ENCODE measurements at places on chromosomes 1 and 21.

GRCh38 chr1:176894450-176894849, 270.1 kb downstream of the ASTN1 start:
- DNase-seq = no peak

DNA sequence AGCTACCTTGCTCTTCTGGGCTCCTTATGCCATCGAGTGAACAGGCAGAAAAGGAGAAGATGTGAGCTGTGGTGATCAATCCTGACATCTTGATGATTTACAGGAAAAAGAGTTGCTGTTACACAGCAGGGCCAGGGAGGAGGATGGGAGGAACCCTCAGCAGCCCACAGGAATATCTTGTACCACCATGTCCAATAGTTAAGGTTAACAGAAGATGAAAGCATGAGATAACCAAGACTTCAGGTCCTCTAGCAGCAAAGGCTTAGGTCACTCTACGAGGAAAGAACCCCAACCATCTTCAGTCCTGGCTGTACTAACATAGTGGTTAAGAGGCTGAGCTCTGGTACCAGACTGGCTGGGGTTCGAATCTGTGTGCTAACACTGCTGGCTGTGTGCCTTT, 12.1 kb upstream of the SELENBP1 start:
- no peak for DNase-seq

DNA sequence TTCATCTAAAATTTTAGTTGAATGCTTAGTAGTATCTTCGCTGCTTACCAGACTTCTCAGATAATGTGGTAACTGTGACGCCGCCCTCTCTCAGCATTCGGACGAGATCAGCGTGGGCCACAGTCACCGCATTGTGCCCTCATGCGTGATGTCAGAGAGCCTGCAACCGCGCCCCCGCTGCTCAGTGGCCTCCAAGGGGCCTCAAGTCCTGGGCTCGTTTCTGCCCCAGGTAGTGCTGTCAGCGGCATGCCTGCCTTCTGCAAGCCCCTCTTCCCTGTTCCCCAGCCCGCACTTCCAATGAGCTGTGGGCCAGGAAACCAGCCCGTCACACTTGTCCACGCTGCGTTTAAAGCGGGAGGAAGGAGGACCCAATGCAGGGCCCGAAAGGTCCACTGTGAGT, 61.6 kb upstream of the TRAPPC10 start:
- DNase-seq = no peak

- DNase-seq = no peak
Measured at GRCh38 chr1:152513081-152513480, 1.2 kb upstream of the CRCT1 start.

DNA sequence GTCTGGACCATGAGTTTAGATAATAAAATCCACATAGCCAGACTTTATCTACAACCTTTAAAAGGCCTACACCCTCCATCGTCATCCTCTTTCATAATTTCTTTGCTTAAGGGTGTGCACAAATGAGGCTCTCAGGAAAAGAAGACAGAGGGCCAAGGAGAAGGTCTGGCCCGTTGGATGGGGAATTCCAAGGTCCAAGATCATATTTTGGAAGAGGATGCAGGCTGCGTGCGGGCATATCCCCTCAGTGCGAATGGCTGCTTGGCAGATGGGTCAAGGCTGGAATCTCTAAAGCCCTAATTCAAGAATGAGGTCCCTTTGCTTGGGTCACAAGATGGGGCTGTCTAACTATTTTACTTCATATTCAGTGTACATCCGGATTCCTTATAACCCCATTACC, 782.2 kb upstream of the NCAM2 start:
- DNase-seq = no peak

- DNase-seq = no peak
Measured at GRCh38 chr1:33502726-33503125, 30.3 kb downstream of the ZSCAN20 start.

- DNase-seq = no peak
Measured at GRCh38 chr1:85818371-85818770, 110.1 kb upstream of the ZNHIT6 start.

GRCh38 chr1:83990734-83991133, 8.2 kb downstream of the TTLL7 start:
- DNase-seq = no peak

DNA sequence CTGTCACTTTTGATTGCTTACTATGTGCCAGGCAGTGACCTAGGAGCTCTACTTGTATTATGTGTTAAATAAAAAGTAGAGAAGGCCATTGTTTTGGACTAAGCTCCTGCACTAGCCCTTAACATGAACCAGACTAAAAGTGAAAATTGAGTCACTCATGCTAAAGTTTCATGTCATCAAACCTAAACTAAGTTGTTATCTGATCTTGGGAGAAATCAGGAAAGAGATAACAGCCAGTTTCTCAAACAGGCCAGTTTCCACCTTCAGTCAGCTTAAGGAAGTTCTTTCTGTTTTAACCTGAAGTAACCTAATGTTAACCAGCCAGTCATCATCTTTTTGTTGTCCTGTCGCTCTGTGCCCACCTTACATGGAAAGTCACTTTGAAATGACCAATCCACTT, 102.1 kb upstream of the MARK1 start:
- DNase-seq = no peak

DNA sequence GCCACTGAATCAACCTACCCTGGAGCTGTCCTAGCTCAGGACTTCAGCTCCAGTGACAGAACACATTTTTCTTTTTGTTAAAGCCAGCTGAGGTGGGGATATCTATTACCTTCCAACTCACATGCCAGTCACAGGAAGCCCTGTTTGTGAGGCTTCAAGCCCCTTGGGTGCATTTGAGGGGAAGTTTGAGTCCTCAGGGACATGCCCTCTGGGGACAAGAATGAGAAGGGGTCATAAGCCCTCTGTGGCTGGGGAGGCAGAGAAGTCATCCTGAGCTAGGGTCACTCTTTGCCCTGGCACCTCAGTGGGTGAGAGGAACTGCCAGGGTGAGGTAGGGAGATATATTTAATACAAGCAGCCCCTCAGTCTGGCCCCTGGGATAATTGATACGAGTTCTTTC, 33.5 kb upstream of the CLDN14 start:
- no peak for DNase-seq

DNA sequence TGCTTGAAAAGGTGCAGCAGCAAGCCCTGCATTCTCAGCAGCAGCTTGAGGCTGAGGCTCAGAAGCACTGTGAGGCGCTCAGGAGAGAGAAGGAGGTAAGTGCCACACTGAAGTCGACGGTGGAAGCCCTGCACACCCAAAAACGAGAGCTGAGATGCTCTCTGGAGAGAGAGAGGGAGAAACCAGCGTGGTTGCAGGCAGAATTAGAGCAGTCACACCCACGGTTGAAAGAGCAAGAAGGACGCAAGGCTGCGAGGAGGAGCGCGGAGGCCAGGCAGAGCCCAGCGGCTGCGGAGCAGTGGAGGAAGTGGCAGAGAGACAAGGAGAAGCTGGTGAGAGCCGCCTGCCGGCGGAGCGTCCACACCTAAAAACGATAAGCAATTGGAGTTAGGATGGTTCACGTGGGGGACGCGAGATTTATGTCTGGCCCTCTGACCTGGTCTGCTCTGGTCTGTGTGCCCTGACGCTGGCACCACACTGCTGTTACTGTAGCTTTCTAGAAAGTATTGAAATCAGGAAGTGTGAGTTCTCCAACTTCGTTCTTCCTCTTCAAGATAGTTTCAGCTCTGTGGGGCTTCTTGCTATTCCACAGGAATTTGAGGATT, 26.7 kb upstream of the DIP2A start:
- DNase-seq = no peak

DNA sequence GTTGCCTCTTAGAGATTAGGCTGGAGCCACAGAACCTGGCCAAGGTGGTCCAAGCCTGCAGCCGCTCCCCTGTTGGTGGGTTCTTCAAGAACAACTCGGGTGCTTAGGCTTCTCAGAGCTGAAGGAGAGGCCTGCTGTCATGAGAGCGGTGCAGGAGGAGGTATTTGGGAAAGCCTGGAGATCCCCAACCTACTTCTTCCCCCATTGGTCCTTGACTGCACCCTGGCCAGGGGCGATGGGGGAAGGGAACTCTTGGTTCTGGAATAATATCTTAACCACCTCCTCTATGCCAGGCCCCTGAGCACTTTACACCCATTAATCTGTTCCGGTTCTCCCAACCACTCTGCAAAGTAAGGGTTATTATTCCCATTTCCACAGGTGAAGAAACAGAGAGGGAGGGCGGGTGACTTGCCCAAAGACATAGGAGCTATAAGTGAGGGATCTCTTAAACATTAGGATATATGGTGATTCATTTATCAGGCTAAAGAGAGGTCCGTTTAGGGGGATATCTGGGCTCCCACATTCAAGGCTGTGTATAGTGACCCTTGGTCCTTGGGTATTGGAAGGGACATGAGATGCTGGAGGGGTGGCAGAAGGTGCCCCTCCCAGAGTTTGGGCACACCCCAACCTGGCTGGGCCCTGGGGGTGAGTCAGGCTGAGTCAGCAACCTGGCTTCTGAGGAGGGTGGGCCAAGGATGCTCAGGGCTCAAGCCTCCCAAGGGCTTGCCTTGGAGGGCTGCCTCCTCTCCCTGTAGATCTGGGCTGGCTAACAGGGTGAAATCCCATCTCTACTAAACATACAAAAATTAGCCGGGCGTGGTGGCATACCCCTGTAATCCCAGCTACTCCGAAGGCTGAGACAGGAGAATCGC, 5.2 kb downstream of the TRNP1 start:
- no peak for DNase-seq

GRCh38 chr1:29624320-29625083, 388.2 kb downstream of the PTPRU start:
- DNase-seq = no peak

DNA sequence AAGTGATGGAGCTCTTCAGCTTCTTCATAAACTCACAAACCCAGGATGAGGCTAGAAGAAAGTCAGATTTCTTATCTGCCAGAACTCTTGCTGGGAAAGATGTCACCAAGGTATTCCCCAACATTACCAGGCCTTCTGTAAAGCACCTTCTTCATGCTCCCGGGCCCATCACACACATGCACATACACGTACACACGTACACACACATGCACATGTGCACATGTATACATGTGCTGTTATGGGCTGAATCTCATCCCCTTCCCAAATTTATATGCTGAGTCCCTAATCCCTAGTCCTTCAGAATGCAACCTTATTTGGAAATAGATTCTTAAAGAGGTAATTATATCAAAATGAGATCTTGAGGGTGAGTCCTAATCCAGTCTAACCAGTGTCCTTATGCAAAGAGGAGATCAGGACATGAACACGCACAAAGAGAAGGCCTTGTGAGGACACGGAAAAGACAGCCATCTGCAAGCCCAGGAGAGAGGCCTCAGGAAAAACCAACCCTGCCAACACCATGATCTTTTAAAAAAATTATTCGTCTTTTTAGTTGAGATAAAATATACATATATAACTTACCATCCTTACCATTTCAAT, 76.4 kb upstream of the LYST start:
- DNase-seq = no peak

DNA sequence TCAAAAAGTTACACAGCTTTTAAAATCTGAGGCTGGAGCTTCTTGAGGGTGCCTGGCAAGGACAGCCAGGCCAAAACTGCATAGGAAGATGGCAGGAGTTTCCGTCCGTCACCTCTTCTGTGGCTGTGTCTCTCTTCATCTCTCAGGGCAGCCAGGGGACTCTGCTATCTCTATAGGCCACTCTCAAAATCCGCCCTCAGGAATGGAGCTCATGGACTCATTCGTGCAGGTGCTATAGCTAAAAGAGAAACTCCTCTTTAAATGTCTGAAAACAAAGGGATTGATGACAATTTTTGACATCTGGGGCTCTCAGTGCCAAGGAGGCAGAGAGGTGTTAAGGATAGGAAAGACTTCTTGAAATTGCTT, 27.2 kb downstream of the OVAAL start:
- no peak for DNase-seq

GRCh38 chr1:106722466-106722865, 334.0 kb upstream of the PRMT6 start:
- DNase-seq = no peak

All from KG1 (cell line).